ENCODE measurements at places on chromosomes 6 and 20. TPM values are rescaled to one million over a fixed set of nuclear protein-coding genes. Genes with fewer than 3 reads are reported as not detected.

Gene TCP11
- total RNA-seq, result not detected

- DNase-seq, result no peak
Observed at GRCh38 chr20:62043131-62043914, 22.4 kb downstream of the TAF4 start.

- DNase-seq, result no peak
Observed at GRCh38 chr20:6483727-6484126, 283.8 kb upstream of the BMP2 start.

Gene TSPO2
- total RNA-seq, result not detected

Data from bronchial epithelial cell (primary cell).